ENCODE measurements at places on chromosomes 1 and 21.

GRCh38 chr1:154951901-154952657, 3.8 kb downstream of the PBXIP1 start:
- DNase-seq, result no peak

GRCh38 chr1:150544204-150544603, 5.0 kb upstream of the ADAMTSL4 start:
- DNase-seq, result no peak

GRCh38 chr1:240314845-240315801, 223.4 kb downstream of the FMN2 start:
- no peak for DNase-seq

- DNase-seq, result no peak
These were observed 19.8 kb upstream of the BOLA1 start for GRCh38 chr1:149879556-149879955.

- DNase-seq, result no peak
These were observed 17.4 kb downstream of the KCNA10 start for GRCh38 chr1:110501488-110502132.

DNA sequence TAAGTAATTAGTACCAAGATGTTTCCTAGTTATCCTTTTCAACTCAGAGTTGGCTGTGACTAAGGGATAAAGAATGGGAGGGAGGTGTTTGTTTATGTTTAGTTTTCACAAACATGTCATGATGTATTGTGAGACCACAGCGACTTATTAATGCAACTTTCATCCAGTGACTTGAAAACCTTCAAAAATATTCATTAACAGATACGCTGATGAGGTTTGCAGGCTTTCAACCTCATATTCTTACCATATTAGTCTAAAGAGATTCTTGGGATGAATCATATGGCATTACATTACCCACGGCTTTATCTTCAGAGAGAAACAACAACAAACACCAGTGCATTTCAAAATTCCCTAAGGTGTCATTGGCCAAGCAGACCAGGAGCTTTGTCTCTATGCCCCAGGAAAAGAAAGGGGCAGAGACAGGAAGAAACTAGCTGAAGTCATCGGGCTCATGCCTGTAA, 36.4 kb downstream of the PALMD start:
- DNase-seq, result no peak

DNA sequence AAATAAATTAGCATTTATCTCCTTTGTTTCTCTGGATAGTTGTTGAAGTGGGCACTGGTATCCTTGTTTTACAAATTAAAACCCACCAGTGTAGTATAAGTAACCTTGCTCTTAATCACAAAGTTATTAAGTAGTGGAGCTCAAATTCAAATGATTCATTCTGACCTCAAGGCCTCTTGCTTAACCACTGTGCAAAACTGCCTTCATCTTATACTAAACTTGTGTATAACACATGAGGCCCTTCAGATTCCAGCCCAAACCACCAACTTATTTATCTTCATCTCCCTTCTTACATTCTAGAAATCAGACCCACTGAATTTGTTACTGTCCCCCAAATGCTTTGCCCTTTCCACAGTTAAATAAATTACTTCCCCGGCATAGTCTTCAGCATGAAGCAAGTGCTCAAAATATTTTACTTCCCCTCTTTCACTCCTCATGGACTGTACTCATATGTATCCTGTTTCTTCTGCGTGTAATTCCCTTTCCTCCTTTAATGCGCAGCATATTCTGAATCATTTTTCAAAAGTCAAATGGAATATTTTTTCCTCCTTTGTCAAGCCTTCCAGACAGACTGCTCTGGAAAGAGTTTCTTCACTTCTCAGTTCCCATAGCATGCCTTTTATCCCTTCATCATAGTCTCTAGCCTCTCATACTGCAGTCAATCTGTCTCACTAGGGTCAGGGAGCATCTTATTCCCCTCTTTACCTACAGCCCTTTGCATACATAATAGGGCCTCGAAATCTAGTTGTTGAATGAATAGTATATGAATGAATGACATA, 19.0 kb upstream of the DNASE2B start:
- DNase-seq, result no peak

- no peak for DNase-seq
These were observed 212.0 kb downstream of the PRDM2 start for GRCh38 chr1:13911697-13912619.

Measured in HEK293T (cell line).